ENCODE measurements at places on chromosomes 3 and 15. TPM values are rescaled to one million over a fixed set of nuclear protein-coding genes. Genes with fewer than 3 reads are reported as not detected.

Gene TMA7
- total RNA-seq: 81.9 TPM

Gene TGM5
- total RNA-seq: not detected

Gene SERINC4
- not detected for total RNA-seq

Gene ISLR2
- total RNA-seq: not detected

Gene PRR20G
- not detected for total RNA-seq

Gene AP3B2
- total RNA-seq: not detected

Gene ROBO2
- 14.5 TPM for total RNA-seq

Gene EPHA3
- total RNA-seq: 0.18 TPM

Gene GOLGA6L10
- under 0.01 TPM for total RNA-seq

Gene NTRK3
- under 0.01 TPM for total RNA-seq

Gene PRSS50
- total RNA-seq: not detected

Gene CYP1A2
- not detected for total RNA-seq

Gene GPR27
- not detected for total RNA-seq

Gene TMEM207
- total RNA-seq: not detected

Gene WDR82
- total RNA-seq: 68.1 TPM

Gene ISLR
- under 0.01 TPM for total RNA-seq

Gene CATSPER2
- total RNA-seq: 11.3 TPM

Gene GOLGA8K
- total RNA-seq: not detected

Gene CAMKV
- total RNA-seq: not detected

Gene RETNLB
- total RNA-seq: not detected

Gene CELSR3
- 0.18 TPM for total RNA-seq

Gene CORO2B
- 9.7 TPM for total RNA-seq

Gene CPNE4
- total RNA-seq: not detected

Gene MAP3K13
- total RNA-seq: 17.6 TPM

Gene PIERCE2
- total RNA-seq: 0.36 TPM

Gene ITIH1
- total RNA-seq: not detected

Gene SLC6A20
- not detected for total RNA-seq

Gene CSNK1G1
- 26.7 TPM for total RNA-seq

Gene LXN
- 93.6 TPM for total RNA-seq

Gene EFCC1
- total RNA-seq: not detected

Gene NIT2
- total RNA-seq: 13.3 TPM

Gene DNAH12
- under 0.01 TPM for total RNA-seq

Gene FAM162A
- 33.9 TPM for total RNA-seq

Gene TMEM41A
- total RNA-seq: 11.9 TPM

Gene CCR4
- total RNA-seq: not detected

Gene PGBD4
- total RNA-seq: 1.9 TPM

Gene GJD2
- total RNA-seq: not detected

Gene CHRFAM7A
- not detected for total RNA-seq

Gene MFSD1
- total RNA-seq: 103 TPM

Gene GPR171
- total RNA-seq: not detected

Gene PIGB
- 11.8 TPM for total RNA-seq

Gene GOLGA8H
- not detected for total RNA-seq

Gene SNX22
- under 0.01 TPM for total RNA-seq

Gene GTF2E1
- 18.5 TPM for total RNA-seq

Gene GPR62
- not detected for total RNA-seq

Gene TMEM43
- total RNA-seq: 114 TPM

Gene CLK3
- total RNA-seq: 114 TPM

Gene CHDH
- under 0.01 TPM for total RNA-seq

Gene STRA6
- total RNA-seq: not detected

Gene ZNF501
- 4.7 TPM for total RNA-seq

Gene CAMK1
- total RNA-seq: 33.3 TPM

Gene DCLK3
- total RNA-seq: not detected

Gene BNC1
- total RNA-seq: 0.54 TPM

Data from IMR-90 (cell line).